Fibroblast of lung (primary cell): ENCODE measurements at places on chromosomes 7 and 10. TPM values are rescaled to one million over a fixed set of nuclear protein-coding genes. Genes with fewer than 3 reads are reported as not detected.

PTPN20 gene
- 0.33 and 1.5 TPM in 2 replicates for total RNA-seq

GFRA1 gene
- total RNA-seq = 6.3 and 23.1 TPM in 2 replicates

GSTO2 gene
- total RNA-seq = 2.1 and 3.1 TPM in 2 replicates

LAMB4 gene
- under 0.01 and 0.17 TPM in 2 replicates for total RNA-seq

TRIM24 gene
- 3.9 and 5.9 TPM in 2 replicates for total RNA-seq

BZW2 gene
- 39.3 and 43.3 TPM in 2 replicates for total RNA-seq

MCM7 gene
- 16.7 and 24.4 TPM in 2 replicates for total RNA-seq

PPRC1 gene
- total RNA-seq = 9.9 and 10.0 TPM in 2 replicates

DNAJB9 gene
- total RNA-seq = 52.4 and 56.8 TPM in 2 replicates

KLHDC10 gene
- 27.7 and 29.1 TPM in 2 replicates for total RNA-seq

GNG11 gene
- 9.0 and 27.2 TPM in 2 replicates for total RNA-seq

ANKRD22 gene
- total RNA-seq = under 0.01 and 0.17 TPM in 2 replicates

HOXA2 gene
- total RNA-seq = 1.0 and 1.3 TPM in 2 replicates

NUTM2E gene
- under 0.01 TPM in 1 of 2 replicates, not detected in the other for total RNA-seq

C10orf53 gene
- not detected in 2 replicates for total RNA-seq

CWF19L1 gene
- total RNA-seq = 17.3 and 21.3 TPM in 2 replicates

FANK1 gene
- total RNA-seq = 0.83 and 2.6 TPM in 2 replicates

WNT8B gene
- total RNA-seq = not detected in 2 replicates

INA gene
- total RNA-seq = under 0.01 and 0.50 TPM in 2 replicates

CAV1 gene
- total RNA-seq = 174 and 461 TPM in 2 replicates

GPER1 gene
- 1.5 and 2.3 TPM in 2 replicates for total RNA-seq

EPDR1 gene
- total RNA-seq = 43.4 and 59.6 TPM in 2 replicates

UCMA gene
- not detected in 2 replicates for total RNA-seq

PAOX gene
- 9.2 and 9.8 TPM in 2 replicates for total RNA-seq

CUBN gene
- total RNA-seq = 0.51 and 1.3 TPM in 2 replicates
